ENCODE measurements at places on chromosomes 6 and 20. TPM values are rescaled to one million over a fixed set of nuclear protein-coding genes. Genes with fewer than 3 reads are reported as not detected.

CYP24A1 gene
- not detected for total RNA-seq

DNA sequence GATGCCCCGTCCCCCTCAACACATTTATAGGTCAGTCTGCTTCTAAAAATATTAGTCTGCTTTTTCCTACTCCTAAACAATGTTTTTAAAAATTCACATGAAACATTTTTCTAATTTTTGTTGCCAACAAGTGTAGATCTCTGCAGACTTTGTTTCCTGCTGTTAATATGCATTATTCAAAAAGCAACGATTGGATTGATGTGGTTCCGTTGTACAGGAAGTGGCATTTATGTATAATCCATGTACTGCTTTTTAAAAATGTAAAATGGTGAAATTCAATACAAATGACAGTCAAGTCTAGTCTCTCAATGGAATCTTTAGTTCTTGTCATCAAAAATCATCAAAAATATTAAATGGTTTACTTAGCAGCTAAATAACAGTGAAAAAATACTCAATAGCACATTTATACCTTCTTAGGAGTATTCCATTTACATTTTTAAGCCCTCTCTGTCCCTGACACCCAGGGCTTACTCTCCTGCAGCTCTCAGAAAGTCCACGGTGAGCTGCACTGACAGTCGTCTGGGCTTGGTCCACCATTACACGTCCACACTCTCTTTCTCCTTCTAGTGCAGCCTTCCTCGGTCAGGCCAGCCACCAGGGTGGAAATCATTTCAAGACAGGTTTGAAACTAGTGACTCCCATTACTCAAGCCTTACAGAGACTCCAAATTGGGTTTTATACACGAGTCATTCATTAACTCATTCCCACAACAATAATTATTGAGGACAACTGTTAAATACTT, 211.5 kb downstream of the TMEM200A start:
- no peaks in the 10 kb centered on the region for H3K4me1 ChIP-seq
- H3K36me3 ChIP-seq, result no peaks in the 10 kb centered on the region
- H3K4me3 ChIP-seq, result no peak overlapping the region
- no peak overlapping the region for H3K27ac ChIP-seq
- H3K27me3 ChIP-seq, result no peaks in the 10 kb centered on the region

- no peaks in the 10 kb centered on the region for H3K27me3 ChIP-seq
- H3K4me1 ChIP-seq, result peaks cover 16% of the 10 kb centered on the region
- DNase-seq, result peak; percentile 68
Measured at GRCh38 chr20:50187403-50188051, 3.1 kb upstream of the CEBPB start.

HLA-DQB1 gene
- 0.59 TPM for total RNA-seq

CST2 gene
- total RNA-seq, result not detected

- DNase-seq, result no peak
- no peak overlapping the region for H3K27ac ChIP-seq
- H3K4me3 ChIP-seq, result no peak overlapping the region
- no peaks in the 10 kb centered on the region for H3K27me3 ChIP-seq
- no peaks in the 10 kb centered on the region for H3K4me1 ChIP-seq
- H3K36me3 ChIP-seq, result no peaks in the 10 kb centered on the region
Measured at GRCh38 chr6:137849181-137849980, 17.7 kb upstream of the TNFAIP3 start.

DNA sequence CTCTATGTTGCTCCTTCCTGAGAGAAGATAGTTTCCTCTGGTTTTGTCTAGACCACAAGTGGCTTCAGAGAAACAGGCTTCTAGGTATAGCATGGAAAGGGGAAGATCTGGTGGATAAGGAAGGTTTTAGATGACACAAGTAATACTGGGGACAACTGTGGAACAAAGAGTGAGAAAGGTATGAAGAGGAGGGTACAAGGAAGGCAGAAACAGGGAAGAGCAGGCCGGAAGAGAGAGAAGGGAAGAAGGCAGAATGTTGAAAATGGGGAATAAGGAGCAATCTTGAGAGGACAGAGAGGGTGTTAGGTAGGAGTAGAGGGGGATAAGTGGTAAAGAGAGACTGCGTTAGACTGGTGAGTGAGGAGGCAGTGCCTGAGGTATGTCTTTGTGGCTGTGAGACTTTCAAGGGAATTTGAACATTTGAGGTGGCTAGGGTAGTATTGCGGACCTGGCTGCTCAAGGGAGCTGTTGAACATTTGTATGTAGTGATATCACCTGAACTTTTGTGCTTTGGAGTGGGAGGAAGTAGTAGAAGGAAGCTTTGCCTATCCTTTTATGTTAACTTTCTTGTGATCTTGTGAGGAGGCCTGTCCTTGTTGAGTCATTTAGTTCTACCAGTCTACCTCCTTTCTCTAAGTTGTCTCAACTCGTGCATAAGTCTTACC, 69.5 kb downstream of the FOXO3 start:
- no peak overlapping the region for H3K27ac ChIP-seq
- H3K27me3 ChIP-seq, result no peaks in the 10 kb centered on the region
- no peak for DNase-seq
- peaks cover 76% of the 10 kb centered on the region for H3K4me1 ChIP-seq
- H3K36me3 ChIP-seq, result no peaks in the 10 kb centered on the region

DNA sequence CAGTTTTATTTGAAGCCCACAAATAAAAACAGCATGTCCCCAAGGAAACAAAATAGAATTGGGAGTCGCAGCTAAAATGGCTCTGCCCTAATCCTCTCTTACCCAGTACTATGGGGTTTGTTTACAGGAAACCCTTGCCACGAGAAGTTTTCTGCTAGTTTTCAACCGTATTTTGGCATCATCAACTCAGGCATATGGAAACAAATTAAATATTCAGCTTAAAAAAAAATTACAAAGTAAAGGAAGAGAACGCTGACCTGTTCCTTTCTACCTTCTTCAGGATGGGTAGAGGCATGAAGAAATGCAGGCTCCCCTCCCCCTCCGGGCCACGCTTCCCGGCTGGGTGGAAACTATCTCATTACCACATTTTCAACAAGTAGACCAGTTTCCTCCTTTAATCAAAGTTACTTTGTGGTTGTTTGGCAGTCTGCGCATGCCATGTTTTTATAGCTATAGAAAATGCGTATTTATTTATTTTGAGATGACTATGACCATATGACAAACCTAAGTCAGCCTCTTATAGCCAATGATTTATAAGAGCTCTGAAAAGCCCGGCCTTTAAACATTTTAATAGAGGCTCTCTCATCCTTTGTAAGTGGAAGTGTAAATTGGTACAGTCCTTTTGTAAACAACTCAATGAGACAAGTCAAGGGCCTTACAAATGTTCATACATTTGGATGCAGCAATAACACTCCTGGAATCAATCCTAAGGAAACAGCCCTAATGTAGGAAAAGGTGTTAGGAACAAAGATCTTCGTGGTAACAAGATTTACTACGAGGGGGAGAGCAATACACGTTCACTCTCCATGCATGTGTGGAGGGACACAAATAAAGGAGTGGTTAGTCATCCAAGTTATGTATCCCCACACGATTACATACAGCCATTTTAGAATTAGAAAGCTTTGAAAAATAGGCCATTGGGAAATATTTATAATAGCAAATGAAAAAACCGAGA, 16.1 kb upstream of the ZNF217 start:
- no peaks in the 10 kb centered on the region for H3K36me3 ChIP-seq
- H3K4me3 ChIP-seq, result no peak overlapping the region
- H3K27ac ChIP-seq, result peak overlapping the region; percentile 12
- H3K4me1 ChIP-seq, result no peaks in the 10 kb centered on the region
- no peaks in the 10 kb centered on the region for H3K27me3 ChIP-seq

SLCO4A1 gene
- 13.4 TPM for total RNA-seq

GRCh38 chr20:49690899-49691620, 22.6 kb downstream of the B4GALT5 start:
- peaks cover 53% of the 10 kb centered on the region for H3K4me1 ChIP-seq
- DNase-seq, result no peak
- H3K36me3 ChIP-seq, result no peaks in the 10 kb centered on the region

GRCh38 chr6:85078058-85078457, 313.7 kb upstream of the TBX18 start:
- H3K27ac ChIP-seq, result no peak overlapping the region
- H3K4me3 ChIP-seq, result no peak overlapping the region
- no peaks in the 10 kb centered on the region for H3K36me3 ChIP-seq
- H3K27me3 ChIP-seq, result no peaks in the 10 kb centered on the region
- no peak for DNase-seq
- no peaks in the 10 kb centered on the region for H3K4me1 ChIP-seq

- no peak overlapping the region for H3K4me3 ChIP-seq
- peak; percentile 2 for DNase-seq
- no peaks in the 10 kb centered on the region for H3K36me3 ChIP-seq
Measured at GRCh38 chr20:24442909-24443308, 26.5 kb upstream of the SYNDIG1 start.

- no peaks in the 10 kb centered on the region for H3K27me3 ChIP-seq
- H3K27ac ChIP-seq, result peak overlapping the region; percentile 98
- peak overlapping the region; percentile 87 for H3K4me3 ChIP-seq
- no peaks in the 10 kb centered on the region for H3K36me3 ChIP-seq
- no peaks in the 10 kb centered on the region for H3K4me1 ChIP-seq
Measured at GRCh38 chr6:43771210-43771857, 1.3 kb downstream of the VEGFA start.

RPP21 gene
- 54.1 TPM for total RNA-seq

TPX2 gene
- total RNA-seq, result 0.20 TPM

SAPCD1 gene
- not detected for total RNA-seq

DNA sequence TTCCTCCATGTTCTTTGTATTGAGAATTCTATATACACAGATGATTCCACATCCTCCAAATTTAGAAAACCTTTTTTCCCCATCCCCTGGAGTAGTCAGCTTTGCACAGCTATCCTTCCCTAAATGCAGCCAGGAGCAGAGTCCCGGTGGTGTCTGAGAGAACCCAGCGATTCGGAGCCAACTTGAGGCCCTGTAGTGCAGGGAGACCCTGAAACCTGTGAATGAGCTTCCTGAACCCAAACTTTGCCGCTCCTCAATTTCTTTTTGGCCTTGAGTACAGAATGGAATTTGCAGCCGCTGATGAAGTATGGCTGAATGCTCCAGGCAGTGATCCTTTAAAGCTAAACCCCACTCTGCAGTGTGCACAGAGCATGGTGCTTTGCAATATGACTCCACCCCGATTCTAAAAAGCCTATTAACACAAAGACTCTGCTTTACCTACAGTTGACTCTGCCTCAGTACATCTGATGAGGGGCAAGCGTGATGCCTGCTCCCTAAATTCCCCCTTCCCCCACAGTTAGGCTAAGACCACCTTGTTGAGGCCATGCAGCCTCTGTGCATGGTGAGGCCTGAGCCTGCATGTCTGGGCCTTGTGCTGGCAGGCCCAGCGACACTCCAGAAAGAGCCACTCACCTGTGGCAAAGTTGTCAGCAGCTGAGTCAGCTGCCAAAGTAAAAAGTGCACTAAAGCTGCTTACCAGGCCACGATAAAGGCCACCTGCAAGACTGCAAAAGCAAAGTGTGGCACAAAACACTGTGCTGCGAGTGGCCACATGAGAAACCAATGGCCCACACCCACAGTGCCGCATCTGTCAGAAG, 82.1 kb downstream of the PLEKHG1 start:
- no peak overlapping the region for H3K4me3 ChIP-seq
- H3K27me3 ChIP-seq, result no peaks in the 10 kb centered on the region
- no peaks in the 10 kb centered on the region for H3K4me1 ChIP-seq
- H3K36me3 ChIP-seq, result no peaks in the 10 kb centered on the region

DNA sequence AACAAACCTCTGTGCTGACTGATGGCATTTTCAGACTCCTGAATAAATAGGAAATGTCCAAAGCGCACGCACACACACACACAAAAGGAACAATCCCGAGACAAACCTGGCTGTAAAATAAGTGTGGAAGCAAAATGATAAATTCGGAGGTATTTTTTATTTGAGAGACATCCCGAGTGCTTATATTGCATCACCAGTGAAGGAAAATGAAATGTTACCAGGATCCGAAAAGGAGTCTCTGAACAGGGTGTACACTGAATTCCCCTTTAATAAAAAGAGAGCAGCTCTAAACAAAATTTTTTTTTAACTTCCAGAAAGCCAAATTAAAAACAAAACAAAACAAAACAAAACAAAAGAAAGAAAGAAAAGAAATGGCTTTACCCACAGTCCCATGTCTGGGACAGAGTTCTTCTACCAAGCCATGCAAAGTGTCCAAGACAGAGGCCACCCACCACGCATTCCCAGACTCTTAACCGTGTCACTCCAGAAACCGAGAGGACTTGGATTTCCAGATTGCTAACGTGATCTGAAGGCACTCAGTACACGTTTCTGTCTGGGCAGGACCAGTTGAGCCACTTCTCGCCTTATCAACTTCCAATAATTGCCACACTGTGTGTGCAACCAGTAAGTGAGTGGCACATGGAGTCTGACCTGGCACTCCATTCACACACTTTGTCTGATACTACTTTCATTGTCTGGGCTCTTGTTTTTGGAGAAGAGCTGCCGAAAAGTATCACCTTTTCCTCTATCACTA, 817 bp downstream of the ME1 start:
- no peak for DNase-seq
- H3K4me1 ChIP-seq, result peaks cover 5% of the 10 kb centered on the region
- H3K27me3 ChIP-seq, result no peaks in the 10 kb centered on the region
- peak overlapping the region; percentile 74 for H3K4me3 ChIP-seq

DNA sequence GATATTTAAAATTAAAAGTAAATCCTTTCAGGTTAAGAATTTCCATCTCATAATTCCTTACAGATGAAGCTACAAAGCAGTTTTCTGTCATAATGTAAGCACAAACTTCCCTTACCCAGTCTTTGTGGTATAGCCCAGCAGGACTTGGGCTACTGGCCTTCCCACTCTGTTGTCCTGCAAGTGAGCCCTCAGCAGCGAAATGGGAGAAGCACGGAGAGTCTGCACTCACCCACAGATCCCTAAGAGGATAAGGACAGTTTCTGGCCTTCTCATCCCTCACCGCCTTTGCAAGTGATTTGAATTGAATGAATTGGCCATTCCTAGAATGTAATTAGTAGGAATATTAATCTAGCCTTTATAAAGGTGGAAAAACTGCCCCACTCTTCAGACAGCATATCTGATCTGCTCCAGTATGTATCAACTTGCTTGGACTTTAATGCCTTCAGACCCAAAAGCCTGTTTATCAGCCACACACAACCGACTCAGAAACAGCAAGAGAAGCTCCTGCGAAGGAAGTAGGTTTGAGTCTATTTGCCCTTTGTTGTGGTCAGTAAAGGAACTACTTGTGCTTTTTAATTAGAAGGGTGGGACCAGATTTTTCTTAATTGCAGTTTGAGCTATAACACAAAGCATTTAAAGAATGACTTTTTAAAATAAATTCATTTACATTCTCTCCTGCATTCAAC, 29.9 kb upstream of the PRDM1 start:
- DNase-seq, result no peak
- H3K4me3 ChIP-seq, result no peak overlapping the region
- H3K36me3 ChIP-seq, result no peaks in the 10 kb centered on the region
- H3K27ac ChIP-seq, result no peak overlapping the region
- no peaks in the 10 kb centered on the region for H3K4me1 ChIP-seq
- H3K27me3 ChIP-seq, result no peaks in the 10 kb centered on the region

SLC22A2 gene
- total RNA-seq, result not detected

DNA sequence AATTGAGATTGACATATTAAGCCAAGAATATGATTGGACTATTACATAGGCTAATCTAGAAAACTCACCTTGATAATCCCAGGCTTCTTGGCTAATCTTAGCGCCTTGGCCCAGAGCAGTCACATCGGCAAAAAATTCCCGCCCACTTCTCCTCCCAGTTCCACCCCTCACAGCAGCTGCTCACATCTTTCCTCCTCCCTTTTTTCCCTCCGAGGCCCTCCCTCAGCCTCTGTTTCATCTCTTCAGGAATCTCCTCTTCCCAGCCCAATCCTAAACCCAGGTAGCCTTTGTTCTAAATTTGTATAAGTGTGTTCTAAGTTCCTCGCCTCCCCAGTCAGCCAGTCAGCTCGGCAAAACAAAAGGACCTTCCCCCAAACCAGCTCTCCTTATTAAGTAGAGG, 184.3 kb downstream of the PRKN start:
- H3K4me3 ChIP-seq, result no peak overlapping the region
- H3K4me1 ChIP-seq, result peaks cover 12% of the 10 kb centered on the region
- DNase-seq, result no peak
- H3K36me3 ChIP-seq, result no peaks in the 10 kb centered on the region

Measured in right atrium auricular region (tissue), 2 donors.